ENCODE measurements at places on chromosomes 6 and 20.
A peak's percentile ranks its signal among the peaks of the same experiment; 100 is the strongest.

- DNase-seq = no peak
Measured at GRCh38 chr6:87115402-87116135, 20.7 kb upstream of the CGA start.

DNA sequence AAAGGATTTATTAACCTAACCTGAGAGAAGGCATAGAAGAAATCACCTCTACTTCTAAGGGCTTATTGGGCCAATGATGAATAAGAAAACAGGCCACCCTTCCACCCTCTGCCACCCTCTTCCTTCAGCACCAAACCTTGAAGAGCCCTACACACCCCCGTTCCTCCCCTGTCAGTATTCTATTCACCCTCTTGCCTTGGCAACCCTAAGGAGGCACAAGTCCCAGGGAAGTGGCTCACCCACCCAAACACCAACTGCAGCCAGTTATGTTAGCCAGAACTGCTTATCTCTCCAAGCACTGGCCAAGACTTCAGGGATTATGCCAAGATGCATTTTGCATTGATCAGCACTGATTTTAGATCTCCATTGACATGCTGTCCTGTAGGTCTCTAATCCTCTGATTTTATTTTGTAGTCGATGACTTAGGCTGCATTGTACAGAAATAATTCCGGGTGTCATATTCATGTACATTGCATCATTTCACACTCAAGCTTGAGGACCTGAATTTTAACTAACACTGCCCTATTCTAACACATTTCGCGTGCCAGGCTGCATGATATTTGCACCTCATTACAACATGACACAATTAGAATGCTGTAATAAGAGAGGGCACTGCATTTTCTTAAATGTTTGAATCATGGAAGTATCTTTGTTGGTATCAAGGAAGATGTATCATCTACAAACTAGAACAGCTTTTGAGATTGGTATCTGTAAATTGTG is 15.7 kb downstream of the CNKSR3 start:
- no peak for DNase-seq

- DNase-seq = no peak
Measured at GRCh38 chr6:120304223-120304622, 954.7 kb upstream of the MAN1A1 start.

GRCh38 chr20:9794831-9795230 is 44.0 kb downstream of the PAK5 start:
- no peak for DNase-seq

GRCh38 chr6:123467392-123467791 is 169.4 kb downstream of the TRDN start:
- DNase-seq = no peak

GRCh38 chr20:47821481-47822100 is 36.3 kb upstream of the SULF2 start:
- DNase-seq = no peak

DNA sequence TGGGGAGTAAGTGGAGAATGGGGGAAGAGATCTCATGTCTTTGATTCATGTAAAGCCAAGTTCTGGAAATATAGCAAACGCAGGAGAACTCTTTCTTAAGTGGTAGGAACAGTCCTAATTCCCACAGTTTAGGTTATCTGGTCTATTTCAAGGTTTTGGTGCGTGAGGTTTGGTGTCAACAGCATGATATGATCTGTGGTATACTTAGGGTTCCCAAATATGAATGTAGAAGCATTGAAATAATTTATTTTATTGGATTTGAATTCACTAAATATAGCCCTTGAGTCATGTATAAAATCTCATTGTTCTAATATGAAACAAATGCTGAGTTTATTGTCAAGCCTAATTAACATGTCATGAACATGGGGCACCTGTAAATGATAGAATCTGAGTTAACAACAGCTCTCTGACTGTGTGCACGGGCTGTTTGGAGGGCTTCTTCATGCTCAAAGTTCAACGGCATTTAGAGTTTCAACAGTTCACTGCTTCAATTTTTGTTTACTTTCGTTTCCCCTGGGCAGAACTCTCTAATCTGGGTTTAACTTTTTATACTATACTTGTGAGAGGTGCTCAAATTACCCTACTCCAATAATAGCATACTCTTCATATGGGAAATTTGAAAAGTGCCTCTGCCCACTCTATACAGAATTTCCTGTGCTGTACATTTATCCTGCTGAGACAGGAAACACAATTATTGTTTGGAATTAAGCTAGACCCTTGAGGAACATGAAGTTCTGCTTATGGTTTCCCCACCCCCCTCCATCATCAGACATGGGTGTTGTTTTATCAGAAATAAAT is 236.3 kb upstream of the ZNF217 start:
- DNase-seq = peak; percentile 43

DNA sequence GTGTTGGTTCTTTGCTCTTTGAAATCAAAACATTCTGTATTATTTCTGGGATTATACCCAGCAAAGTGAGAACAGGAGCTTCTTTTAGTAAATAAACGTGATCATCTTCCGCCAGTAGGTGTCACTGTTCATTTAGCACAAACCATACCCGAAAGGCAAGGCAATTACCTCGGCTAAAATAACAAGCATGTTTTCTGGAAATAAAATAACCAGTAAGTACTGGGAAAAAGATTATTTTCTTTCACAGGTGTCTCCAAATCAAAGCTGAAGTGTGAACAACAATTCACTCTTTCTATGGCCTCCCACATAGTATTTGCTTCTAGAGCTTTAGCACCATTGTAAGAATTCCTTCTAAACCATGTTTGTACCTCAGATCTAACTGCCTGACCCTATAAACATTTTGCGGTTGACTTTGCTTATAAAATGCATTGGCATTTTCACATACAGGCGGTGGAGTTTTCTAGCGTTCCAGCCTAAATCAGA is 144.6 kb upstream of the AGPAT4 start:
- peak; percentile 60 for DNase-seq

DNA sequence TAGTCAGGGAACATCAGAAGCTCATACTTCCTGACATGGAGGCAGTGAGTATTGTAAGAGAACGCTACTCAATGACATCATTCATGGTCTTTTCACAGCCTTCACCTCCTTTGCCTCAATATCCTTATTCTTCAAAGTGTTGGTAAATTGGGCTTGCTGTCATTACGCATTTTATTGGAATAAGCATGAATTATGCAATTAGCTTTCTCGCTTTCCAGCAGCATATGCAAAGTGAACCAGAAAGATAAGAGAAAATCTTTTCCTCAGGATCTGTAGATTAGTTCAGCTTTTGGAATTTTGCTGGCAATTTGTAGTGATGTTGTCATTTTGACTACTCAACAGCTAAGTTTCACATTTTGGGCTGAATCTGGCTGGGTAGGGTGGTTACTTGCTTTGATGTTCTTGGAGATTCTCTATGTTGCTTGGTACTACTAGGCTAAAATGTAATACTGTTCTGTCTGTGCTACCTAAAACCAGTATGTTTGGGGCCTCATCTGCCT is 1012.1 kb downstream of the KIF16B start:
- DNase-seq = no peak

DNA sequence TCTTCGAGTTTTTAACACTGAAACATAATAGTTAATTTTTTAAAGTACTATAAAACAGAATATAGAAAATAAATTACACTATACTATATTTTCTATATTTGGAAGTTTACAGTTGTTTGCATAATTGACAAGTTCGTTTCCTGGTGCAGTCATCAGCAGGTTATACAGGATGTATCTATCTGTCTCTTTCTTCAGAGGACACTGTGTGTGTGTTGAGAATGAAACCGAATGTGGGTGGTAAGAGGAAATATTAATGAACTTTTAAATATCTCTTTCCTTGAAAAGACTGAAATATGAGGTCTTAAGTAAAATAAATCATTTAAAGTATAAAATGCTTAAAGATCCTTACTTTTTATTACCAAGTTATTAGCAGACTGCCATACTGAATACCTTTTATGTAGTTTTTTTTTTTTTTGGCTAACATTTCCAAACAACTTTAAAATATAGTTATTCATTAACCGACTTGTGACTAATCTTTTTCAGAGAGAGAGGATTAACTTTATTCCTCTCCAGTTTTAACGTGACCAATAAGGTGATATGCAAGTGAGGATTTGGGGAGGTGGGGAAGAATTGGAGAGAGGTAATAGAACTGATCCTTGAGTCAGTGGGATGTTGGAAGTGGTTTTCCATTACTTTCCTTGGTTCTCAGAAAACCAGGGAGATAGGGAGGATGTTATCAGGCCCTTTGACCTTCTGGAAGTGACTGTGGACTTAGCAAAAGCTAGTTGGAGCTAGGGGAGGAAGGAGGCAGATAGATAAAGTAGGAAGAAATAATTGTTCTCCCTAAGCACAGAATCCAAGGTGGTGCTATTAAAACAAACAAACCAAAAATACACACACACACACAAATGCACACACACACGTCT is 380.0 kb upstream of the FLRT3 start:
- DNase-seq = no peak

DNA sequence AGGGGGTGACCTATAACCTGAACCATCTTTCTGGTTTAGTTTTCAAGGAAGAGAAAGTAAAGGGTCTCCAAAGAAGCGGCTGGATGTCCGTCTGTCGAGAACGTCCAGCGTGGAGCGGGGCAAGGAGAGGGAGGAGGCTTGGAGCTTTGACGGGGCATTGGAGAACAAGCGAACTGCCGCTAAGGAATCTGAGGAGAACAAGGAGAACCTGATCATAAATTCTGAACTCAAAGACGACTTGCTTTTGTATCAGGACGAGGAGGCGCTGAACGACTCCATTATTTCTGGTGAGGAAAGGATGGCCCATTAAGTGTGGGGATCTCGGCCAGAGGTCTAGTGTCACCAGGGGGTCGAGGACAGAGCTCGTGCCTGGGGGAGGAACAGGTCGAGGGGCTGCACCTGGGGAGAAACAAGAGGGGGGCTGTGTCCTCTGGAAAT is 159.2 kb downstream of the SYCP2 start:
- DNase-seq = no peak

DNA sequence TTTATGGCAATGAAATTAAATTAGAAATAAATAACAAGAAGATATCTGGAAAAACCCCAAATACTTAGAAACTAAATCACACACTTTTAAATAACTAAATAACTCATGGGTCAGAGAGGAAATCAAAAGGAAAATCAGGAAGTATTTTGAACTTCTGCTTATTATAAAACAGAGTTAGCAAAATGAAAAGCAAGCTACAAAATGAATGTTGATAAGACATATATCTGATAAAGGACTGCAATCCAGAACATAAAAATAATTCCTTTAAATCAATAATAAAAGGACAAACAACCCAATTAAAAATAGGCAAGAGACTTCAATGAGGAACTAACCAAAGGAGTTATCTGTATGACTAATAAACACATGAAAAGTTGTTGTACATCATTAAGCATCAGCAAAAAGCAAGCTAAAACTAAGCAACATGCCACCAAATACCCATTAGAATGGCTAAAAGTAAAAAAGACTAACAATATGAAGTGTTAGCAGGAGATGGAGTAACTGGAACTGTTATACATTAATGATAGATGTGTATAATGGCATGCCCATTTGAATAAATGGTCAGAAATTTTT is 38.9 kb upstream of the STMND1 start:
- no peak for DNase-seq

GRCh38 chr6:72966628-72967280 is 258.5 kb downstream of the KHDC1L start:
- no peak for DNase-seq
